ENCODE measurements at places on chromosomes 6 and 20.

DNA sequence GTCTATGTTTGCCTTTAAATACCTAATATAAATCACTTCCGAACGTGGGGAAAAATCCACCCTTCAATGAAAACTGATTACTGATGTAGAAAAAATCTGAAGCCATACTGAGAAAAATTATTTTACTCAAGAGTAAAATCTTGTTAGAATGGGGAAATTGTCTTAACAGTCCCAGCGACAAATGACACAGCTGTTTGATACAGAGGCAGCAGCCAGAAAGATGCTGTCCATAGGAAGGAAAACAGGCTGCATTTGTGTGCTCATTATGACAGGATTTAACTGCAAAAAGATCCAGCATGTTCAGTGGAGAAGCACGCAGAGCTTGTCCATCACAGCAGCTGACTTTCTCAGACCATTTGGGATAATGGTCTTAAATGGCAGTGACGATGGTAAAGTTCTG is 443.0 kb downstream of the TFAP2B start:
- no peak for DNase-seq

DNA sequence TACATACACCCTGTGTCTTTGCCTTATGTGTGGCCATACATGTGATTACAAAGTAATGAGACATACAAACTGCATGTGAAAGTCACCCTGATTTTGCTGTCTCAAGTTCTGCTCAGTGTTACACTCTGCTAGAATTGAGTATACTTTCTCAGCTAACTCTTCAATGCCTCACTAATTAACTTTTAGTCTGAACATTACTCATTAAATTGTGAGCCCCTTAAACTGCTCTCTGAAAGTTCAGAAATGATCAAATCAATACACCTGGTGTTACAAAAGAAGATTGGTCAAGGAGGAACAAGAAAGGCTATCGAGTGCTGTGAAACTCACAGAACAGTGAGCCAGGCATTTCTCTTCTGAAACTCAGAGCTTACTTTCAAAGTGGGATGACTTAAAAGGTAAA is 71.3 kb downstream of the MKKS start:
- DNase-seq = no peak

DNA sequence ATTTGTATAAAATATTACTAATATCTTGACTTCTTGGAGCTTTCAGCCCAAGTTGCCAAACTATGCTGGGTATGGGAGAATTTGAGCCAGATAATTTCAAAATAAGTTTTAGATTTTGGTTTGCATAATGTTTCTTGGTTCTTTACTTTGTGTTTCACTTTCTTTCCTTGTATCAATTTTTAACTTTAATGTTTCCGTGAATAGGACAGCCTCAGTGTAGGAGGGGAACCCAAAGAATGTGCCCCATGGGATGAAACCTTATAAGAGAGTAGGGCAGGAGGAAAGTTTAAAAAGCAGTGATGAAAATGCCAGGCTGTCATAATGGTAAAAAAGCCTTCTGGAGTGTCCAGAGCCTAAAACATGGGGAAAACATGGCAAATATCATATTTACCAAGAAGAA is 252.4 kb upstream of the IRAK1BP1 start:
- no peak for DNase-seq

- DNase-seq = no peak
Measured at GRCh38 chr20:39042279-39043150, 80.4 kb downstream of the DHX35 start.

DNA sequence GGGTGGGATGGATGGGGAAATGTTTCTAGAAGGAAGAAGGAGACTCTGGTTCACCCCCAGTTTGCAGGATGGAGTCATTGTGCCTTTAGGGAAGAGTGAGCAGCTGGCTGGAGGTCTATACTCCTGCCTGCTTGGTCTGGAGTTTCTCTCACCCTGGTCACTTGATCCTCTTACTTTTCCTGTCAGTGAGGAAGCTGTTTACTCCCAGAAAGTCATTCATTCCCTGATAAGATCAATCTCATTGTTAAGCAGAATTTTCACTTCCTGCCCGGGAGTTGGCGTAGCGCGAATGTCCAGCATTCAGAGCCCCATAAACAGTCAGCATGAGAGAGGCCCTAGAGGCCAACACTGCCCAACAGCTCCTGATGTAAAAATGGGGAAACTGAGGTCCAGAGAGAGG is 70.4 kb upstream of the SIRPA start:
- DNase-seq = no peak

DNA sequence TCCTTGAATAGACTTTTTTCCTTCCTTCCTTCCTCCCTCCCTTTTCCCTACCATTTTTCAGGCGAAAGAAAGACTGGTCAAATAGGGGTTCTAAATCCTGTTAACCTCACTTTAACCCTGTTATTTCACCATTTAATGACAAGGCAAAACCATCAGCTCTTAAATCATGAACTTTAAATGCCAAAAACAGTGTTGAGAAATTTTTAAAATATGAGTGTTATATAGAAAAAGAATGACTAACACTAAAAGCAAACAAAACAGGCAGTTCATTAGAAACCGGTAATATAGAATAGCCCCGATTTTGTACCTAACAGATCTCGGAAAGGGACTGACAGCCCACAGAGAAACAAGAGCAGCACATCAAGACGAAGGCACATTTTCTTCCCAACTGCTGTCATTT is 57.4 kb upstream of the CEP85L start:
- no peak for DNase-seq

DNA sequence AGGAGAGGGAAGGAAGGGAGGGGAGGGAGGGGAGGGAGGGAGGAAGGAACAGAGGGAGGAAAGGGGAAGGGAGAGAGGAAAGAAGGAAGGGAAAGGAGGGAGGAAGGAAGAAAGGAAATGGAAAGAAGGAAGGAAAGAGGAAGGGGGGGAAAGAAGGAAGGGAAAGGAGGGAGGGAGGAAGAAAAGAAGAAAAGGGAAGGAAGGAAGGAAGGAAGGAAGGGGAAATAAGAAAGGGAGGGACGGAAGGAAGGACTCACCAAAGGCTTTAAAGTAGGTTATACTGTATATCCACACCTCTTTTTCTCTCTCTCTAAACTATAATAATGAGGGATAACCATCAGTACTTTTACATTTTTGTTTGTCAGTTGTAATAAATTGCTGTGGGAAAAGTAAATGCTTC is 324.9 kb downstream of the ARHGAP18 start:
- DNase-seq = no peak

- DNase-seq = no peak
Measured at GRCh38 chr6:46350714-46351113, 140.5 kb downstream of the RCAN2 start.

Measured in GM12864 (cell line).